ENCODE measurements at places on chromosomes 12 and 14.

GRCh38 chr14:72638021-72638420 lies 255.9 kb downstream of the DPF3 start:
- DNase-seq: no peak

DNA sequence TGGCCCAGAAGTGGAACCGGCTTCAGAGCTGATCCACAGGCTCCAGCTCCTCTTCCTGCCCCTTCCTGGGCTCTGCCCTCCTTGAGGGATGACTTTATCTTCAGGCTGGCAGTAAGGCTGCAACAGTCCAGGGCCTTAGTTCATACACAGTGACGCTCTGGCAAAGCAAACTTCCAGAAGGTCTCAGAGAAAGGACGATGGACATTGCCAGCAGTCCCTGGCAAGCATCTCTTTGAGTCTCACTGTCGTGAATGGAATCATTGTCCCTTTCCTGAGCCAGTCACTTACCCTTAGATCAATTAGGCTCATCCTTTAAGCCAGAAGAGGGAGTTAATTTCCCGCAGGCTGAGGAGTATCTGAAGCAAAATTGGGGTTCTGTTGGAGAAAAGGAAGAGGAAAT lies 8.6 kb downstream of the AK7 start:
- no peak for DNase-seq

GRCh38 chr14:41662780-41663472 lies 56.2 kb downstream of the LRFN5 start:
- DNase-seq: no peak

GRCh38 chr12:44889162-44889561 lies 13.0 kb upstream of the NELL2 start:
- DNase-seq: no peak

- DNase-seq: peak; percentile 21
Observed at GRCh38 chr12:107134558-107134957, 41.2 kb upstream of the CRY1 start.

- peak; percentile 15 for DNase-seq
Observed at GRCh38 chr12:130281153-130281799, 56.4 kb upstream of the PIWIL1 start.

DNA sequence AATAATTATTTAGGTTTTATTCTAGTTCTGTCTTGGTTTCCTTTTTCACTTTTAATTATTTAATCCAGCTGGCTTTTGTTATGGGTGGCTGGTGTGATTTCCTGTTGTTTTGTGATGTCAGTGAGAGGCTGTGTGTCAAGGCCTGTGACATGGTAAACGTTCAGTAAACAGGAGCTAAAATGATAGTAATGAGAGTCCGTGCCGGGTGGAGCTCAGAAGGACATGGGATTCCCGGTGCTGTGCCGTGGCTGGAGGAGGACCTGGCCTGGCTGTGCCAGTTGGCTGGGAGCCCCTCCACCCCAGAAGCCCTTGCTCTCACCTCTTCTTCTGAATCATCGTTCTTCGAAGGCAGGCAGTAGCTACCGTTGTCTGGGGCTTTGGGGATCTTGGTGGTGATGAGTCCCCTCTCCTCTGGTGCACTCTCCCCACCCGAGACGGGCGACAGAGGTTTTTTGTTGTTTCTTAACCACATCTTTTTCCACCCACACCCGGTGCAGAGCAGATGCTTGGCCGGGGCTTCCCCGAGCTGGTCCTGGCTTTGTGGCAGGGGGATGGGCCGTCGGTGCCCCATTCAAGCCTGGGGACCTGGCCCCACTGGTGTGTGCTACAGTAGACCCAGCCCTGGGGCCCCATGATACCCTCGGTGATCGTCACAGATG lies 29.1 kb downstream of the SH2B3 start:
- DNase-seq: peak; percentile 79

DNA sequence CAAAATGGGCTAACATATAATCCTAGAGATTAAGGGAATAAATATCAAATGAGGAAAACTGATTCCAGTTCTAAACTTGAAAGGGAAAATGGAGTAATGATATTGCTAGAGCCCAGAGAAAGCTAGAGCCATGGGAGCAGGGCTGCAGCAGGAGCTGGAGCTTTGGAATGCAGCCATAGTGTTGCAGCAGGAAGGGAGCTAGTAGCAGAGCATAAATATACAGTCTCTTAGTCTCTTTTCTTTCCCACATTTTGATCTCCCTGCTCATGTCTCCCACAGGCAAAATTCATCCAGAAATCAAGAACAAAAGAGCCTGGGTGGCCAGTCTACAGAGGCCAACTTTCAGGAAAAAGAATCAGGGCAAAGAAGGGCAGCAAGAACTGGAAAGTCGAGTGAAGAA lies 253.7 kb downstream of the ATXN7L3B start:
- no peak for DNase-seq

DNA sequence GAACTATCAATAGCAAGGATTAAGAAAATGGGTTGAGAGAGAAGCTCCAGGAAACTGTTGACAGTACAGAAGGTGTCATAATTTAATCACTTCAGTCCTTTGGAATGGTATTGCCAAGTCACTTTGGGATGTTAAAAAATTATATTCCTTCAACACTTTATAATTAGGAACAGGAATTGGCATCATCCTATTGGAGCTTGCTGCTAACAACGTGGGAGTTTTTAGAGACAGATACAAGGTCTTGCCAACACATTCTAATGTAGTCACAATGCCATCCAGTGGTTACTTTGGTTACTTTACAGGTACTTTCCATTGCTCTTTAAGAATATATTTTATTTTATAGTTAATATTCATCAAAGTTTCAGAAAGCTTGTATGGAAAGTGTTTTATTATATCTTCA lies 310.1 kb downstream of the SYT1 start:
- no peak for DNase-seq

- DNase-seq: no peak
Observed at GRCh38 chr12:49627752-49628360, 4.5 kb downstream of the PRPF40B start.

- DNase-seq: no peak
Observed at GRCh38 chr14:33679461-33680225, 271.2 kb downstream of the EGLN3 start.

GRCh38 chr14:54225457-54226060 lies 171.2 kb upstream of the CDKN3 start:
- no peak for DNase-seq

- peak; percentile 1 for DNase-seq
Observed at GRCh38 chr14:47278233-47278842, 397.1 kb downstream of the MDGA2 start.

- DNase-seq: no peak
Observed at GRCh38 chr14:50697659-50698290, 29.7 kb upstream of the SAV1 start.

- DNase-seq: no peak
Observed at GRCh38 chr14:69711477-69711876, 55.5 kb upstream of the SRSF5 start.

- DNase-seq: no peak
Observed at GRCh38 chr14:88683119-88683518, 109.6 kb downstream of the EML5 start.

DNA sequence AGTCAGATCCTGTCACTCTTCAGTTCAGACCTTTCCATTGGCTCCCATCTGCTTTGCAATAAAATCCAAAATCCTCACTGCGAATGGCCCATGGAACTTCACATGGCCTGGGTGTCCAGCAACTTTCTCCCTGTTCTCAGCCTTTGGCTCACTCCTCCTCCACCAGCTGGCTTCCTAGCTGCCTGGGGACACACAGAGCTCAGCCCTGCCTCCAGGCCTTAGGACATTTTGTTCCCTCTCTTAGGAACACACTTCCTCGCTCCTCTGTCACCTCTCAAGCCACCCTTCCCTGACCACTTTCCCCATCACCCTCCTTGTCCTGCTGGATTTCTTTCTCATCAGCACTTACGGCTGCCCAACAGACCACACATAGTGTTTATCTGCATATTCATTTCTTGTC lies 419.6 kb downstream of the MED13L start:
- DNase-seq: no peak

DNA sequence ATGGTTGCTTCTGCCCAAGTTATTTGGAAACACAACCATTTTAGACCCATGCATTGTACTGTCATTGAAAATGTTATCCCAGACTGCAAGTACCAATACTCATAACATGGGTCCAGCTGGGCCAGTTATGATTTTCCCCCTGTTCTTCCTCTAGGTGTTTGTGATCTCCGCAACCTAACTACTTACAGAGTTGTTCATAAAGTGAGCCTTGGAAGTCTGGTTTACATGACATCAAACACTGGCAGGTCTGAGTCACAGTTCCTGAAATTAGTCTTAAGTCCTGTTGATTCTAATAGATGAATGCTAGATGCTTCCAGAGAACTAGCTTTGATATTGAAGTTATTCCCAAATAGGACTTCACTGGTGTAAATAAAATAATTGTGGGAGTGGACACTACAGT lies 487.0 kb downstream of the MED13L start:
- no peak for DNase-seq

GRCh38 chr12:2941524-2941923 lies 17.7 kb upstream of the TEAD4 start:
- no peak for DNase-seq

GRCh38 chr12:105315130-105315529 lies 15.4 kb upstream of the C12orf75 start:
- DNase-seq: no peak

- DNase-seq: no peak
Observed at GRCh38 chr14:72783741-72784140, 110.2 kb downstream of the DPF3 start.

GRCh38 chr12:105336411-105336810 lies 5.9 kb downstream of the C12orf75 start:
- no peak for DNase-seq

- no peak for DNase-seq
Observed at GRCh38 chr12:83172866-83173649, 486.4 kb downstream of the TMTC2 start.

DNA sequence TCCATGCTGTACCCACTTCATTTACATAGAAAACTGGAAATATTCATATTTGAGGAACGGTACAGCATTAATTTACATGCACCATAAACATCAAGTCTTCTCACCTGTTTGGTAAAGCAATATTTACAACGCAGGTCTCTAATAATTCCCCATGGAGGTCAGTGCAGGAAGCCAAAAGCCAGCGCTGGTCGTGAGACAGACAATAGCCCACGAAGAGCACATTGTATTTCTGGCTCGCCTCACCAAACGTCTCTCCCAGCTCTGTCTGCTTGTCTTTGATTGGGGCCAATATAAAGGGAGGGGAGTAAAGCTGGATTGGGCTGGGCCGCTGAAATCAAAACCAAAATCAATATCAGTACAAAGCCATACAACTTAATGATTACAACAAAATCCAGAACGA lies 302.1 kb downstream of the MED13L start:
- no peak for DNase-seq

DNA sequence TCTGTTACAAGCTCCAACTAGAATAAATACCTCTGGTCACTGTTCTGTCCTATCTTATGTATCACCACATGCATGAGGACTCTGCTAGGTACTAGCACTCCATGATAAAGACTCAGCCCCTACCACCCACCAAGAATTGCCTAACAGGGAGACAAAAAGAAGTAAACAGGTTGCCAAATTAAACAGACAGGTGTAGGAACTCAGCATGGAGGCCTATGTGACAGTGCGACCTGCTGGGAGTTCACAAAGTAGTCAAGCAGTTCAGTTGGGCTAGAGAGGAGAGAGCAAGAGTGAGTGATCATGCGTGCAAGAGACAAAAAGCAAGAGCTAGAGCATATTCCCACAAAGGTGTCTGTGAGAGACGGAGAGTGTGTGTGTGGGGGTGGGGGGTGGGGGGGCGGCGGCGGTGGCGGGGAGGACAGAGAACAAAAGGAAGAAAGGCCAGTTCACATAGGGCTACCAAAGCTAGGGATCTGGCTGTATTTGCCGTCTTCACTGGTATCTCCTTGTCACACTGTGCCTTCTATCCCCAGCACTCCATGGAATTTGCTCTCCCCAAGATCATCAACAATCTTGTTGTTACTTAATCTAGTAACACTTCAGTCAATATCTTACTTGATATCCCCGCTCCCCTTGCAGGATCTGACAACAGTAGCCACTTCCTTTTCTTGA lies 81.2 kb downstream of the SPPL3 start:
- DNase-seq: no peak

DNA sequence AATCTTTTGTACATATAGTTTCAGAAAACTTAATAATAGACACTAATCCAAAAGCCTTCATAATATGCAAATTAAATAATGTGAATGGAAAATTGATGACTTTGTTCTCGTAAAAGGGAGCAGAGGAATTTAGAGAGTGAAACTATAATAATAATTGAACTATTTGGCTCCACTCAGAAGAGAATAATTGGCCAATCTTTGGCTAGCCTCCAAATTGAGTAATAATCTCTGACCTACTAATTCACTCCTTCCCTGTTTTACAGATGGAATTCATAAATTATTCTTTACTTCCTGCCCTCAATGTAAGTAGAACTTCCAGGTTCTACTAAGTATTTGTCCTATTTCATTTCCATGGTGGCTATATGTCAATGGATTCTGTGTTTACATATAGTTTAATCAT lies 15.8 kb downstream of the TRIM9 start:
- DNase-seq: no peak

- DNase-seq: no peak
Observed at GRCh38 chr12:19643635-19644034, 204.3 kb downstream of the AEBP2 start.

GRCh38 chr12:111322336-111323250 lies 46.3 kb downstream of the PHETA1 start:
- DNase-seq: no peak

GRCh38 chr14:75747899-75748298 lies 86.9 kb downstream of the TTLL5 start:
- no peak for DNase-seq

GRCh38 chr12:122403115-122403770 lies 19.2 kb downstream of the CLIP1 start:
- no peak for DNase-seq

- DNase-seq: no peak
Observed at GRCh38 chr12:18798535-18799361, 60.8 kb downstream of the CAPZA3 start.

DNA sequence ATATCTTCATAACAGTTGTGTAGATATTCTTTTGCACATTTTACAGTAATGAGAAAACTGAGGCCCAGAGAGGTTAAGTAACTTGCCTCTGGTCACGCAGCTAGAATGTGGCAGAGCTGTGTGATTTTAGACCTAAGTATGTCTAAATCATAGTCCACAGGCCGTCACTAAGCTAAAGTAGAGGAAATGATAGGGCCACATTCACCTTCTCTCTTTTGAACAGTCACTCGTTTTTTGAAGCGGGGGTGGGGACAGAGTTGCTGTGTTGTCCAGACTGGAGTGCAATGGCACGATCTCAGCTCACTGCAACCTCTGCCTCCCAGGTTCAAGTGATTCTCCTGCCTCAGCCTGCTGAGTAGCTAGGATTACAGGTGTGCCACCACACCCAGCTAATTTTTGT lies 68.5 kb downstream of the RASSF3 start:
- DNase-seq: no peak

GRCh38 chr14:31895646-31896045 lies 181.5 kb upstream of the ARHGAP5 start:
- no peak for DNase-seq

- no peak for DNase-seq
Observed at GRCh38 chr12:4450551-4451112, 5.0 kb upstream of the FGF6 start.

- DNase-seq: peak; percentile 90
Observed at GRCh38 chr12:47812797-47813510, 6.7 kb downstream of the HDAC7 start.

Measured in activated T-cell treated with anti-CD3 and anti-CD28 coated beads for 24 hours (primary cell).